ENCODE measurements at places on chromosomes 16 and 17.

DNA sequence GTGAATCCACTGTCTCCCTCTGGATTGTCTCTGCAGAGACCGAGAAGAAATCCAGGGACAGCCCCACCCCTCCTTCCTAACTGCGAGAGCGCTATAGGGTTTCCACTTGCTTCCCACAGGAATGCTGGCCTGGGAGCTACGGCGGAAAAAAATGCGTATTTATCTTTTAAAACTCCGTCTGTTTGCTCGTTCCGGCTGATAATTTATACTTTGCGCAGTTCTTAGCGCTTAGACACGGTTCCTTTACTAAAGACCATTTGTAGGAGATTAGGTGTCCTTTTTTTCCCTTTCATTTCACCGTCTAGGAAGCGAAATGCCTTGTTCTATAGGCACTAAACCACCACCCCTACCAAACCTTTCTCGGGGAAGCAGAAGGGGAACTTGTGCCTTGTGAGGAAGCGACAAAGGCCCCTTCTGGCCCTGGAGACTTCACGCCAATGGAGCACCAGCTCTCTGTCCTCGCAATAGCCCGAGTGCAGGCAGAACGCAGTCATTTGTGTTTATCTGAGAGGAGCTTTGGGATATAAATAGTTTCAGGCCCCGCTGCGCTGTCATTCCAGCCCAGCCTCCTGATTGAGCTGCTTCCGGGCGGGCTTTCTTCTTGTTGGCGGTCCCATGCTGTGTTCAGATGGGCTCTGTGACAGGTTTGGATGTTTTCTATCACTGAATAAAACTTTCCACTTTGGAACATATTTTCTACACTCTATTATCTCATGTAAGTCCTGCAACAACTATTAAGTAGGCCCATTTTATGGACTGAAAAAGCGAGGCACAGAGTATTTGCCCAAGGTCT is 791 bp upstream of the SUPT4H1 start:
- no peak for DNase-seq

DNA sequence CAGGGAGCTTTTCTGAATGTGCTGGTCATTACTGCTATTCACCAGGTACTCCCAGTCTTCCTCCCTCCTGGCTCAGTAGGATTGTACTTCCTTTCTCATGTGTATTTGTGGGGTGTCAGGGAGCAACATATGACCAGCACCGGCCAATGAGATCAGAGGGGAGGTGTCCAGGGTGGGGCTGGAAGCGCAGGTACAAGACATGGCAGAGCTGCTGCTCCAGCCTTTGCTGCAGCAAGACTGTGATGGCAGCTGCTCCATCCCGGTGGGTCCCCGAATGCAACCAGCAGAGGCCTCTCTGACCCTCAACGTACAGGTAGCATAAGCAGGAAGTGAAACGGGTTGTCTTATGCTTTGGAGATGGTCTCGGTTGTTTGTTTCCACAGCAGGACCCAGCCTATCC is 53.8 kb upstream of the CACNG5 start:
- DNase-seq = no peak

- no peak for DNase-seq
Observed at GRCh38 chr16:72085002-72085401, 8.4 kb downstream of the TXNL4B start.

DNA sequence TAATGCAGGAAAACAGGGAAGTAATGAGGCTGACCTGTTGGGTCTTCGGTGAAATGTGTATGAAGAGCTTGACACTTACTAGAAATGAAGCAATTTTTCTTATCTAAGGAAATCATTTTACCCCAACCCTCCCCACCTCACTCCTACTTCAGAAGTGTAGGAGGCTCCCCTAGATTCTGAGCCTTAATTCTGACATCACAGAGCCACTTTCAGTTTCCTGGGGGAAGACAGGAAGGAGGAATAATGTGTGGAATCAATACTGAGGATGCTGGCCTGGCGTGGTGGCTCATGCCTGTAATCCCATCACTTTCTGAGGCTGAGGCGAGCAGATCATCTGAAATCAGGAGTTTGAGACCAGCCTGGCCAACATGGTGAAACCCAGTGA is 20.3 kb downstream of the FBRS start:
- DNase-seq = no peak

- no peak for DNase-seq
Observed at GRCh38 chr17:76421044-76421407, 31.9 kb downstream of the UBE2O start.

- no peak for DNase-seq
Observed at GRCh38 chr17:42674755-42675347, 1.9 kb downstream of the PLEKHH3 start.

- no peak for DNase-seq
Observed at GRCh38 chr17:29368926-29369325, 21.2 kb upstream of the TAOK1 start.
